Stimulated activated CD8-positive, alpha-beta memory T cell treated with anti-CD3 and anti-CD28 coated beads, Interleukin-4, amount 100 ng/mL, for 4 hours (primary cell): ENCODE measurements at places on chromosomes 4 and X.

DNA sequence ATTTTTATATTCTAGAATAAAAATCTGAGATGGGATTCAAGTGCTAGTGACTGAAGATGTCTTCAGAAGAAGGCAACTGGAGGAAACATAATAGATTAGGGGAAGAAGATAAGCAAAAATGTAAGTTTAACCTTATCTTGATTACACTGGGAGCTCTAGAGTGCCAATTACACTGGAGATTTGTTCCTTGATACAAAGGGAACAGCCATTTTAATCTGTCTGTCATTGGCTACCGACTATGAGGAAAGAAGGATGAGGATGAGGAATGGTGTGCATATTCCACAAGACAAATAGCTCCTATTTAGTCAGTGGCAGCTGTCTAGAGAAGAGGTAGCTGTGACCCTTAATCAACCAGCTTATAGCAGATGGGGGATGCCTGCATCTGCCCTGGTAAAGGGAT, 1034.5 kb upstream of the IGFBP7 start:
- no peak for DNase-seq

DNA sequence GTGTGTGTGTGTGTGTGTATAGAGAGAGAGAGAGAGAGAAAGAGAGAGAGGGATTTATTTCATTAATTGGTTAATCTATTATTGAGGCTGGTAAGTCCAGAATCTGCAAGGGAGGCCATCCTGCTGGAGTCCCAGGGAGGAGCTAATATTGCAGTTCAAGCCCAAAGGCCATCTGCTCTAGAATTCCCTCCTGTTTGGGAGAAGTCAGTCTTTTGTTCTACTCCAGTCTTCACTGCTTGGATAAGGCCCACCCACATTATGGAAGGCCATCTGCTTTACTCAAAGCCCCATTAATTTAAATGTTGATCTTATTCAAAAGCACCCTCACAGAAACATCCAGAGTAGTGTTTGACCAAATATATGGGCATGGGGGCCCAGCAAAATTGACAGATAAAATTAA, 317.5 kb upstream of the RASGEF1B start:
- no peak for DNase-seq

GRCh38 chrX:112826023-112826422, 14.6 kb downstream of the AMOT start:
- no peak for DNase-seq

DNA sequence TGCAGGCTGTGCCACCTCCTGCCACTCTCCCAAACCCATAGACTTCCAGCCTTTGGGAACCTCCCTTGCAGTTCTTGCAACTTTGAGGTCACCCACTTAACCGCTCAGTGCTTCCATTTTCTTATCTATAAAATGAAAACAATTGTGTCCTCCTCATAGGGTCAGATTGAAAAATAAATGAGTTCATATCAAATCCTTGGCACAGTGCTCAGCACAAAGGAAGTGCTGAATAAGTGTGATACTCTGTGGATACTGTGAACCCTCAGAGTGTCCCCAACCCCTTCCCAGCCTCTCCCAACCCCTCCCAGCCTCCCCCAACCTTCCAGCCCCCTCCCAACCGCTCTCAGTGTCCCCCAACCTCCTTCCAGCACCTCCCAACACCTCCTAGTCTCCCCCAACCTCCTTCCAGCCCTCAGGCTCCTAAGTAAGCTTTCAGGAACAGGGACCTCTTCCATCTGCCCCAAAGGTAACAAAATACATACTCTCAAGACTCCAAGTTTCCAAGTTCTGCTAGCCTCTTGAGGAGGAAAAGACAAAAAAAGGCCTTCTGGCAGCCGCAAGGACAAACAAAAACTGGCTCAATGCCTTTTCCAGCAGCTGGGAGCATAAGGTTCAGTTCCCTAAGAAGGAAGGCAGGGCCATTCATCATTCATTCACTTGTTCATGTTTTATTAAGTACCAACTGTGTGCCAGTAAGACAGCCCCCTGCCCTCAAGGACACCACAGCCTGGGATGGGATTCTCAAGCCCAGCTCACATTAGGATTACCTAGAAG, 46.1 kb upstream of the LGI2 start:
- DNase-seq: no peak

DNA sequence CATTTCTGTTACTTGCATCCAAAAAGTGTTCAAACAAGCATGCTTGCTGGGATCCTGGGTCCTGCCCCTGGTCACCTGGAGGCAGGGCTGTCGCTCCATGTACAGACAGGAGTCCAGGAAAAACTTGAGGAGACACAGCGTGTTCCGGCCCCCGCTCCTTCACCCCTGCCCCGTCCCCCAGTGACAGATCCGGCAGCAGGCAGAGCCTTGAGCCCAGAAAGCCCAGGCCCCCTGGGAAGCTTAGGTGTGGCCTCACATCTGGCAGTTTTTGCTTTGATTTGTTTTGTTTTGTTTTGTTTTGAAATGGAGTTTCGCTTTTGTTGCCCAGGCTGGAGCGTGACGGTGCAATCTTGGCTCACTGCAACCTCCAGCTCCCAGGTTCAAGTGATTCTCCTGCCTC, 67.0 kb downstream of the TRMT44 start:
- no peak for DNase-seq

- no peak for DNase-seq
Measured at GRCh38 chr4:37542706-37543105, 143.5 kb downstream of the RELL1 start.

GRCh38 chr4:184097241-184097605, 120.5 kb downstream of the ENPP6 start:
- DNase-seq: no peak

GRCh38 chr4:7723625-7724024, 216.0 kb downstream of the AFAP1 start:
- no peak for DNase-seq

GRCh38 chrX:47621851-47622250, 2.2 kb upstream of the SYN1 start:
- no peak for DNase-seq

DNA sequence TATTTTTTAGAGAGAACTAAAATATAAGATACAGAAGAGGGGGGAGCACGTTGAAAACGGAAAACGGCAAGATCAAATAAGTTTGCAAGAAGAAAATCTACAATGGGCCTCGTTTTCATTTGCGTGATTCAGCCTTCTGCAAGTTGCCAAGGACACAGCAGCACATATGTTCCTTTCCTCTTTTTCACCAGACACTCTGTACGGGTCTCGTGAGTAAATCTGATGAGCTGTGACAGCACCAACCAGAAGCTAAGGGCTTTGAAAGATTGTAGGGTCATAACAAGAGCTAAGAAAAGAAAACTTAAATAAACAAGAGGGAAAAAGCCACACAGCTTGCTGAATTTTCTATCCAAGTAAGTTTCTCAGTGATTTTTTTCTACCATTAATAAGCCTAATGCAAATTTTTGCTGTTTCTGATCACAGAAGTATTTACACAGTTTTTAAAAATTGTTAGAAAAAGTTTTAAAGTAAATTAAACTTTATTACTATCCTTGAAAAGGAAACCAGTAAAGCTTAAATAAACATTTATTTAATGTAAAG, 63.4 kb downstream of the SCML2 start:
- no peak for DNase-seq

- DNase-seq: no peak
Measured at GRCh38 chr4:89491761-89492160, 184.2 kb upstream of the GPRIN3 start.

- DNase-seq: no peak
Measured at GRCh38 chrX:102154218-102154860, 1.4 kb downstream of the BEX5 start.

- DNase-seq: no peak
Measured at GRCh38 chr4:145283909-145284308, 103.5 kb upstream of the OTUD4 start.

- DNase-seq: no peak
Measured at GRCh38 chr4:20266215-20267082, 14.7 kb downstream of the SLIT2 start.

GRCh38 chr4:143599827-143600226, 86.3 kb downstream of the SMARCA5 start:
- no peak for DNase-seq

DNA sequence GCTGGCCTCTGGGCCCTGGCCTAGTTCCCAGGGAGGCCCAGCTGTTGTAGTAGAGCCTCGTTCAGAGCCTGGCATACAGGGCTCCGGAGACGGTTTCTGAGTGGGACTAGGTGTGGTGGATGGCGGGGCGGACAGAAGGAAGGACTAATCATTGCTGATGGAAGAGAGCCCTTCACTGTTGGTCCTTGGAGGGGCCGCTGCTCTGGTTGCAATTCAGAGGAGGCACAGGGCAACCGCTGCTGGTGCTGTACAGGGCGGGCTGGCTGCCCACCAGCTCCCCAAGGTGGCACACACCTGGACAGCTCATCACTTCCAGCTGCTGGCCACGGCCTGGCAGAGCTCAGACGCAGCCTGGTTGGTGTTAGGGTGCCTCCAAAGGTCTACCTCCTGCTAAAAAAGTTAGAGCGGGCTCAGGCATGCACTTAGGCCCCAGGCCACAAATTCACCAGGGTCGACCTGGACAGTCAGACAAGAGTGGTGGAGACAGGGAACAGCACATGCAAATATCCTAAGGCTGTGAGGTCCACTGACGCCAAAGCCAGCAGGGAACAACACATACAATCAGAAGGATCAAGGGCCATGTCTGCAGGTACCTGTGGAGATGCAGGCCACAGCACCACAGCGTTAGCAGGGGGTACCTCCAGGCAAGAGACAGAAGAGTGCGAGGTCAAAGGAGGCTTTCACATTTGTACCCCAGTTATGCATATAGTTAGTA, 7.5 kb upstream of the RNF4 start:
- no peak for DNase-seq

- DNase-seq: no peak
Measured at GRCh38 chr4:101647710-101648034, 142.9 kb upstream of the BANK1 start.
